H9 (cell line): ENCODE measurements at places on chromosomes 12 and 14. TPM values are rescaled to one million over a fixed set of nuclear protein-coding genes. Genes with fewer than 3 reads are reported as not detected.

Gene PZP
- not detected in 2 replicates for total RNA-seq

Gene SLC10A1
- not detected in 2 replicates for total RNA-seq

Gene RTL1
- not detected in 2 replicates for total RNA-seq

Gene TBX3
- total RNA-seq, result 0.04 and 0.07 TPM in 2 replicates

Gene BMP4
- total RNA-seq, result 12.2 and 13.6 TPM in 2 replicates

GRCh38 chr12:42070036-42070435 lies 74.6 kb downstream of the GXYLT1 start:
- no peak for DNase-seq

GRCh38 chr14:22837750-22838538 lies 1.6 kb downstream of the MMP14 start:
- DNase-seq, result no peak

- DNase-seq, result no peak
These were observed 155.7 kb downstream of the GALC start for GRCh38 chr14:87837296-87837695.

GRCh38 chr12:124545508-124546418 lies 21.6 kb downstream of the NCOR2 start:
- DNase-seq, result no peak

- DNase-seq, result no peak
These were observed 2.8 kb upstream of the AQP2 start for GRCh38 chr12:49947593-49948226.

DNA sequence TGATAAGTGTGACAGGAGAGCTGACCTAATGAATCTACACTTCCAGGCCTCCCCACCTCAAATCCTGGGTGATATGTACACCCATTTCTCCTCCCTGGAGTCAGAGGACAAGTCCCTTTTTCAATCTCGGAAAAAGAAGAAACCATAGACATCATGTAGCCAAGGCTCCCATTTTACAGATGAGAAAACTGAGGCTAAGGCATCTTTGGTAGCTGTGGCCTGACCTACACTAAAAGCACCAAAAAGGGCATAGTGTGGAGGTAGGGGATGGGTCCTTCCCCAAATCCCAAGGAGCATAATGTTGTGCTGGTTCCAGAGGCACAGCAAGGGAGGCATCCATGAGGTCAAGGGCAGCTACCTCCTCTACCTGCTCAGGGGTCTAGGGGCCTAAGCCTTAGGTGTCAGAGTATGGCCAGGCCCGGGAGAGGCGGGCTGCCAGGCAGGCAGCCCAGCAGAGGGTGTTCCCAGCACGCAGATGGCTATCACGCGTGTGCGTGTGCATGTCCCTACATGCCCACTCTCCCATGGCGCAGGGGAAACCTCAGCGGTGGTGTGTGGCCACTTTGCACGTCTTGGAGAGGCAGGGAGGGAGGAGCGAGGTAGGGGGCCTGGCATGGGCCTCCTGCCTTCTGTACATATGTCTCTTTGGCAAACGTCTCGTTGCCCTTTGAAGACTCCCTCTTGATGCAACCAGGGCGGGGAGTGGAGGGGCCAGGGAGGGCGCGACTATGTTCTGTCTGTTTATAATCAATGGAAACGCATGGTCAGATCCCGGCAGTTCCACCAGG lies 2.5 kb downstream of the PGF start:
- no peak for DNase-seq

- DNase-seq, result peak; percentile 90
These were observed 110.1 kb upstream of the TMEM132D start for GRCh38 chr12:130013771-130014484.

GRCh38 chr12:126083926-126084325 lies 1018.7 kb downstream of the AACS start:
- DNase-seq, result no peak

- DNase-seq, result no peak
These were observed 104.4 kb upstream of the TMEM132D start for GRCh38 chr12:130008241-130008640.

DNA sequence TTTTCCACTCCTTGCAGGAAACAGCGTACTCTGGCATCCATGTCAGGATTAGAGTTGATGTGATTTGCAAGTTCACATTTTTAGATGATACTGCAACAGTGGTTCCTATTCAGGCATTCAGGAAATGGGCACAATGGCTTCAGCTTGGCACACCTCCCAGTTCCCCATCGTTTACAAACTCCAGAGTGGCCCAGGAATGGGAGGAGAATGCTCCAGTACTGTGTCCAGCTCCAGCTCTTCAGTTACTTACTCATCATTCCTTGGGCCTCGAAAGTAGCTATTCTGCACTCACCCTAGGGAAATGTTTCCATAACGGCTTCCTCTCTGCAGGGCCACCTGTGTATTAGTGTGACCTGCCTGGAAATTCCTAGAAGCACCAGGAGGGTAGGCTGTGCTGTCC lies 239.7 kb upstream of the RGS6 start:
- DNase-seq, result no peak

DNA sequence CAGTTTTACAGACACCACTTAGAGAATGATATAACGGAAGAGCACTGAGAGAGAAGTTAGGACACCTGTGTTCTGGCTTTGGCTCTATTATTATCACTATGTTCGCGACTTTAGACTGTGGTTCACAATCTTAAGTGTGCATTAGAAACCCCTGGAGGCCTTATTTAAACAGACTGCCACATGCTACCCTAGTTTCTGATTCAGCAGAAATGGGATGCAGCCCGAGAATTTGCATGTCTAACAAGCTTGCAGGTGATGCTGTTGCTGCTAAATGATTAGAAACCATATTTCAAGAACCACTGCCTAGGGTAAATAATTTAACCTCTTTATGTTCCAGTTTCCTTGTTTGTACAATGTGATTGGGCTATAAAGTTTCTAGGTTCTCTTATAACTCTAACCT lies 3.6 kb upstream of the RAD51AP1 start:
- DNase-seq, result no peak

- no peak for DNase-seq
These were observed 127.7 kb downstream of the SNAPC1 start for GRCh38 chr14:61889914-61890351.

- peak; percentile 83 for DNase-seq
These were observed 1133.2 kb upstream of the TMEM132C start for GRCh38 chr12:127133675-127134335.

- no peak for DNase-seq
These were observed 5.5 kb downstream of the KRT79 start for GRCh38 chr12:52828591-52829021.

GRCh38 chr12:86331457-86331856 lies 75.3 kb upstream of the MGAT4C start:
- no peak for DNase-seq

- no peak for DNase-seq
These were observed 519.3 kb downstream of the NOVA1 start for GRCh38 chr14:26078561-26078960.

- no peak for DNase-seq
These were observed 49.1 kb downstream of the B4GALNT3 start for GRCh38 chr12:508795-509194.

DNA sequence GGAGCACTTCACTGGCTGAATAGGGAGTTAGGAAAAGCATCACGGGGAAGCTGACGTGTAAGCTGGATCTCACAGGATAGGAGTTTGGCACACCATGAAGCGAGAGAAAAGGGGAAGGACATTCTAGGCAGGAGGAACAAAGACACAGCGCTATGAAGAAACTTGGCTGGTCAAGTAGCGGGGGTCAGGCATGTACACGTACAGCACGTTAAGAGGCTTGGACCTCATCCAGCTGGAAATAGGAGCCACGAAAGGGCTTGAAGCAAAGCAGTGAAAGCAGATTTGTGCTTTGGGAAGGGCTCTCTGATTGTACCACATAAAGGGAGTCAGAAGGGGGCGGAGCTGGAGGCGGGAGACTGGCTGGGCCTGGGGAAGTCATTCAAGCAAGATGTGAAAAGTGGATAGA lies 19.6 kb upstream of the GALNT8 start:
- peak; percentile 55 for DNase-seq

- DNase-seq, result no peak
These were observed 32.6 kb downstream of the P2RX7 start for GRCh38 chr12:121165316-121165715.

- DNase-seq, result no peak
These were observed 140.7 kb upstream of the PWP1 start for GRCh38 chr12:107544937-107545336.

DNA sequence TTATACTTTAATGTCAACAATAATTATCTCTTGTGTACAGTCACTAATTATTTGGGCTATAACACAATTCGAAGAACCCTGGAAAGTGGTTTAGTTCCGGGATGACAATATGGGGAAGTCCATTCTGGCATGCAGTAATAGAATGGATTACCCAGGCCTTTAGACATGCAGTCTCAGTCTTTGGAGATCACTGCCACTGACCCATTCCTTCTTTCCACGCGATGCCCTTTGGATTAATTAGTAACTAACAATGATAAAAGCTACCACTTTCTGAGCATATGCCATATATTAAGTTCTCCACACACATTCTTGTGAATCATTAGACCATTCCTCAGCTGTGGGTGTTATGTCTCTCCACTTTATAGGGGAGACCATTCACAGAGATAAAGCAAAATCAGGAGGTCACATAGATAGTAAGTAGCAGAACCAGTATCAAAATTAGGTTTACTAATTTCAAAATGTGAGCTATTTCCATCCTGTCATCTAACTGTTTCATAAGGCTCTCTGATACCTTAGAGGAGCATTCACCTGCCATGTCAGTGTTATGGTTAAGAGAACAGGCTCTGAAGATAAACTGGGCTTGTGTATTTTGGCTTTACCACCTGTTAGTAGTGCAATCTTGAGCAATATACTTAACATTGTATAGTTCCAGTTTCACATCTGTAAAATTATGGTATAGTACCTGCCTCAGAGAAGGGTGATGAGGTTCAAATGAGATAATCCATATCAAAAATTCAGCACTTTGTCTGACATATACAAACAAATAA lies 27.2 kb upstream of the KCNJ8 start:
- no peak for DNase-seq

DNA sequence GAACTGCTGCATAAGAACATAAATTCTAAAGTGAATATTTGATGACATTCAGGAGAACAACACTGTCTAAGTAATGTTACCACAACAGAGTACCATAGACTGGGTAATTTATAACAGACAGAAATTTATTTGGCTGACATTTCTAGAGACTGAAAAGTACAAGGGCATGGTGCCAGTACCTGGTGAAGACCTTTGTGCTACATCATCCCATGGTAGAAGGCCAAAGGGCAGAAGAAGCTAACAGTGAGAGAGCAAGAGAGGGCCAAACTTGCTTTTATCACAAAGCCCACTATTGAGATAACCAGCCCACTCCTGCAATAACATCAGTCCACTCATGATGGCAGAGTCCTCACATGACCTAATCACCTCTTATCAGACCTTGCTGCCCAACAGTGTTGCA lies 88.8 kb downstream of the FIGNL2 start:
- DNase-seq, result no peak

- DNase-seq, result no peak
These were observed 5.8 kb downstream of the ASB2 start for GRCh38 chr14:93970585-93970964.
